ENCODE measurements at places on chromosomes 6 and 20.

- no peak for DNase-seq
Measured at GRCh38 chr6:62904687-62905086, 306.6 kb upstream of the FKBP1C start.

- no peak for DNase-seq
Measured at GRCh38 chr6:34532230-34532629, 23.9 kb downstream of the SPDEF start.

- no peak for DNase-seq
Measured at GRCh38 chr20:22430746-22431168, 153.6 kb downstream of the FOXA2 start.

GRCh38 chr6:96304997-96305396, 216.6 kb upstream of the UFL1 start:
- DNase-seq = no peak

DNA sequence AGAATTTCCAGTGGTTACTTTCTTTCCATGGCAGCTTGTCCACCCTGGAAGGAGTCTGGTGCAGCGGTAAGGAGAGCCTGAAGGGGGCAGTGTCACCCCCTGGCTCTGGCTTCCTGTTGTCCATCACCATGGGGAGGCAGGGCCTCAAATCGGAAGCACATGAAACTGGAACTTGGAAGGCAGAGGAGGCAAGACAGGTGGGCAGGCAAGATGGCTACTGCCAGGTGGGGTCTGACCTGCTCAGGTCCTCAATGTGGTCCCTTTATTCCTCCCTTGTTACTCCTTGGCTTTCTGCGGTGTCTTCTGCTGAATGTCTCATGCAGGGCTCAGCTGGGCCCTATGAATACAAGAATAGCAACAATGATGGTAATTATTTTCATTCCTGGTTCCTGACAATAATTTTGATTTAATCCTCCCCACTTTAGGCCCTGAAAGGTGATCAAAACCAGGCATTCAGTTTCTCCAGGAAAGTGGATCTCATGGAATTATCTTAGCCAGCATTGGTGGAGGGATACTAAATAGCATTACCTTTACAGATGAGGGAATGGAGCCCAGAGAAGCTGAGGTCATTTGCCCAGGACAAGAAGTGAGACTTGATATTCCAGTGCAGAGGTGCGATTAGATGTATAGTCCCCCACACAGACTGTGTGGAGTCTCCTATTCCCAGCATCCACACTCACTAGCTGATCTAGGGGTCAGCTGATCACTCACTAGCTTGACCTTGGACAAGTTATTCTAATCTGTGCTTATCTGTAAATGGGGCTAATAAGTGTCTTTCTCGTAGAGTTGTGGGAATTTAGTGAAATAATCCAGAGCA, 17.6 kb upstream of the SNAI1 start:
- no peak for DNase-seq

DNA sequence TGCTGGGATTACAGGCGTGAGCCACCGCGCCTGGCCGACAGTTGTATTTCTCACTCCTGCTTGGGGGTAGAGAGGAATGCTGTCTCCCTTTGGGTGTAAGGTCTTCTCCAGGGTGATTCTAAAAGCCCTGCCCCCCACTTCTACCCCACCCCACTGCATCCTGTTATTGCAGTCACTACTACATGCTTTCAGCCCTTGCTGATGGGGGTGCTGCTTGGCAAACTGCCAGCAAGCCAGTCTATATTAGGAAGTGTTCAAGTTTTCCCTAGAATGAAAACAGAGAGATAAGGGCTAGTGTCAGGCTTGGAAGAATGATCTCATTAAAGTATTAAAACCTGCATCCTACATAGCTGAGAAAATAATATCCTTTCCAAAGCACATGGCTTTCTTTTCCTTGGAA, 31.3 kb downstream of the TTI1 start:
- DNase-seq = no peak

- DNase-seq = peak; percentile 62
Measured at GRCh38 chr6:56652994-56653393, 10.3 kb upstream of the DST start.

GRCh38 chr6:11978169-11978987, 33.7 kb upstream of the HIVEP1 start:
- DNase-seq = no peak

- DNase-seq = no peak
Measured at GRCh38 chr6:108027056-108027455, 47.5 kb downstream of the OSTM1 start.

- DNase-seq = no peak
Measured at GRCh38 chr6:135192256-135193174, 11.4 kb downstream of the MYB start.

DNA sequence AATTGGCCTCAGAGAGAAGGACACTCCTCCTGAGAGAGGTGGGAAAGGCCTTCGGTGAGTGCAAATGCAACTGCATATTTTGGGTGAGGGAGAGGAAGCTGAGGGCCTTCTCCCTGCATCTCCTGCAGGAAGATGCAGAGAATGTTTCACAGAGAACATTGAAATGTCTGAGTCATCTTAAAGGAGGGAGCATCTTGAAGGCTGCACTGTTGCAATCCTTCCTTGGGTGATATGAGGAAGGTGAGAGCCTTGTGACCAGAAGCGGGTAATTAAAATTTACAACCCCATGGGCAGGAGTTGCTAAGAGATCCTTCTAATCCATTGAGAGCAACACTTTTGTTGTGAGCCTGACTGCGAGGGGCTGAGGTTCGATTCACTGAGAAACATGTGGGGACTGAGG, 375.7 kb upstream of the MARCKS start:
- no peak for DNase-seq

DNA sequence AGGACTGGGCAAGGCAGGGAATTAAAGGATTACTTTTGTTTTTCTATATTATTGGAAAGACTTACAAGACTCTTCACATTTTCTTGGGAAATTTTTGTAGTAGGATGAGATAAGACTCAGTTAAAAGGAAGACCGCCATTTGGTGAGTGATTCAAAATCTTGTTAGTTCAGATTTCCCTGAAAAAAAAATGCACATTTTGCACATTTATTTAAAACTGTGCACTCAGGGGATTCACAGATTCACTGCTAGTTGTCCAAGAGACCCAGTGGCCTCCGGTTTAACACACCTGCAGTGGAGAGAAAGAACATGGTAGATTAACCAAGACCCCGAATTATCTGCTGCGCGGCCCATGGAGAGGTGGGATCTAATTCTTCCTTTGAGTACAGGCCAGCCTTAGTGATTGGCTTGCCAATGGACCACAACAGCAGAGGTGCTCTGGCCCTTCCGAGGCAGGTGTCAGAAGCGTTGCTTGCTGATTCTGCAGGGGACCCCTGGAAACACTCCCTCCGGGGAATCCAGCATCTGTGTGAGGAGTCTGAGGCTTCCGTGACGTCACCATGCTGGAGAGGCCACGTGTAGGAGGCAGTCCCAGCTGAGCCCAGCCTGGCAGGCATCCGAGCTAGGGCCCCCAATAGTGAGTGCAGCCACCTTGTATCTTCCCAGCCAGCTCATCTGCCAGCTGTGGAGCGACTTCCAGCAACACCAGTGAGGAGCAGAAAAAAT, 68.9 kb downstream of the ZNF217 start:
- no peak for DNase-seq

GRCh38 chr6:166561771-166562359, 24.6 kb downstream of the RAMACL start:
- DNase-seq = no peak

DNA sequence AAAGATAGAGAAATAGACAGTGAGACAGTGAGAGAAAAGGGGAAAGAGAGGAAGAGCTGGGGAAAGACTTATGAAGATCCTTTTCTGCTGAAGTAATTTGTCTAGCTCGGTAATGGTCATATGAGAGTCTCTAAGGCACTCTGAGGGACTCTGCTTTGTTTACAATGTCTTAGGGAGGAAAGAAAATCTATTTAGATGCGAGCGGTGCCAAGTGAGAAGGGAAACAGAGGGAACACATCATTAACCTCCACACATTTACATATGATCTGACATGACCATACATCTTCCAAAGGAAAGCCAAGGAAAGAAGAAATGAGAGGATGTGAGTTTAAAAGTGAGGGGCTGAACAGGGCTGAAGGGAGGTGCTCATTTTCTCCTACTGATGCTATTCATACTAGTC, 862.3 kb upstream of the CITED2 start:
- DNase-seq = no peak

DNA sequence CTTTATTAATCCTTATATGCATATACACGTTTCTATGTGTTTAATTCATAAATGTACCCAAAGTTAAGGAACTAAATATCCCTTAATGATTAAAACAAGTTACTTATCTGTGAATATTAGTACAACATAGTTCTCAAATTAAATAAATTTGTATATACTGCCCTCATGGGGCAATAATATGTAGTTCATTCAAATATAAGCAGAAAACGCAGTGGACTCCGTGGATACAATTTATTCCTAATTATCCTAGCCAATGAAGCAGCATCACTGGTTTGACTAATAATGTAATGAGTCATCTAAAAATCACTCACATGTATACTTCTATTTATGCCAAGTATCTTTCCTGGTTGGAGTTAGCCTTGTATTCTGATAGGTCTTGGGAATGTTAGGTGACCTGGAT, 111.6 kb downstream of the TBC1D32 start:
- no peak for DNase-seq

- no peak for DNase-seq
Measured at GRCh38 chr20:3013771-3014170, 29.7 kb upstream of the GNRH2 start.

DNA sequence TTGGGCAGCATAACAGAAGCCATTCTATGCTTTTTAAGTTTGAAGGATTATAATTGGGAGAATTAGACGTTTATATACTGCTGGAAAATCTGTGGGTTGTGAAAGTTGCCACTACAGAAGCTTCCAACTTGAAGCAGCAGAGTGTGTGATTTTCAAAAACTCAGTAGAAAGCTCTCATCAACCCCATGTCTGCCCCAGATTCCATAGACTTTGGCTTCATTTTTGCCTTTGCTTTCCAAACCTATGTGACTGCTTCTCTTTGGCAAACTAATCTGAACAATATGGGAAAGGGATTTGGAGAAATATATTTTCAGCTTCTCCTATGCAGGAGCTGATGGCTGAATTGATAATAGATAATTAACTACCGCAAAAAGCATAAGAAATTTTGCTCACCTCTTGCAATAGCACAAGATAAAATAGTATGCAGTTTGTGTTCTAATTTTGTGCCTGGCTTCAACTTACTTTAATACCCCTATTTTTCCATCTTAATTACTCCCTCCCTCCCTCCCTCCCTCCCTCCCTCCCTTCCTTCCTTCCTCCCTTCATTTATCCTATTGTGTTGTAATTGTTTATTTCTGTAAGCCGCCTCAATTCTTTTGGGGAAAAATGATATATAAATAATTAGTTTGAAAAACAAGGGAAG, 214.1 kb upstream of the HS3ST5 start:
- DNase-seq = no peak

DNA sequence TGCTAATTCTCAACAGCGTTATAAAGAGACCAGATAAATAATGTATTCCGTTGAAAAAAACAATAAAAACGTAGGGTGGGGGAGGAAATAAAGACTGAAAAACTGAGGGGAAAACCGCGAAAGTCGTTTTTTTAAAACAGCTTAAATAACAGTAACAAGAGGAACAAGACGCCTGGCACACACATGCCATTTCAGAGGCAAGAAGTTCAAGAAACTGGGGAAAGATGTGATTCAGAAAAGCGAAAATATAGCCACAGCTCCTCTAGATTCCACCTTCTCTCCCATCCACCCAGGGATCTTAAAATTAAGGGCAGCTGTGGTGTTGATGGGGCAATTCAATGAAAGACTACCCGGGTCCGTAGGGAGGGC, 1.3 kb downstream of the EPB41L2 start:
- DNase-seq = no peak

- DNase-seq = no peak
Measured at GRCh38 chr6:121437851-121438651, 2.6 kb downstream of the GJA1 start.

DNA sequence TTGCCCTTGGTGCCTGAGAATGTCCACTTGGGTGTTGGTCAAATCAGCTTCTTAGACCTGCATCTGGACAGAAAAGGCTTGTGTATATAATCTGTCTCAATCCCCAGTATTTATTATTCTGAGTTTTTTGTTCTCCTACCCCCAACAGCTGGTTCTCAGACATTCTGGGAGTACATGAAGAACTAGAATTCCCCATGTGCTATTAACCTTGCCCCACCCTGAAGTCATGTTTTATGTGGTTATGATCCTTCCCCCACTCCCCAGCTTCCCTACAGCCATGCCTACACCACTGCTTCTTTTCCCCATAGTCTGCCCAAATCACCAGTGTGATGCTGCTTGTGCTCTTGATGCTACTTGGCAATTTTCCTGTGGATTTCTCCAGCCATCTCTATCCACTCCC, 157.0 kb downstream of the ADAT2 start:
- DNase-seq = no peak

- DNase-seq = peak; percentile 91
Measured at GRCh38 chr20:46139908-46140482, 21.9 kb downstream of the CD40 start.

DNA sequence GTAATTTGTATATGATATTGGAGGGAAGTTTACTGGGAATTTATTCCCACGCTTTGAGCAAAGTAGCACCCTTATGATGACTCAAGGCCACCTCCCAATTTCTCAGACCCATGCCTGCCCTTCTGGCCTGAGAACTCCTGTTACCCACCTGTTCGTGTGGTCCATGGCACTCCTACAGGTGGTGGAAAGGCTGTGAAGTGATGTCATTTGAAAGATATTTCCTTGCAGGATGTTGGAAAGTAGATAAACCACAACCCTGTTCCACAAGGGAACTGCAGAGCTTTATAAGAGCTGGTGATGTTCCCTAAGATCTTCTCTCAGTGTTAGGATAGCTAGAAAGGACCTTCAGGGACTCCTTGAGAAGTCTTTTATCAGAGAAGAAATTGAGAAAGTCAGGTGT, 70.5 kb downstream of the ADGRG6 start:
- no peak for DNase-seq

- no peak for DNase-seq
Measured at GRCh38 chr6:167079853-167080297, 43.0 kb upstream of the CCR6 start.

DNA sequence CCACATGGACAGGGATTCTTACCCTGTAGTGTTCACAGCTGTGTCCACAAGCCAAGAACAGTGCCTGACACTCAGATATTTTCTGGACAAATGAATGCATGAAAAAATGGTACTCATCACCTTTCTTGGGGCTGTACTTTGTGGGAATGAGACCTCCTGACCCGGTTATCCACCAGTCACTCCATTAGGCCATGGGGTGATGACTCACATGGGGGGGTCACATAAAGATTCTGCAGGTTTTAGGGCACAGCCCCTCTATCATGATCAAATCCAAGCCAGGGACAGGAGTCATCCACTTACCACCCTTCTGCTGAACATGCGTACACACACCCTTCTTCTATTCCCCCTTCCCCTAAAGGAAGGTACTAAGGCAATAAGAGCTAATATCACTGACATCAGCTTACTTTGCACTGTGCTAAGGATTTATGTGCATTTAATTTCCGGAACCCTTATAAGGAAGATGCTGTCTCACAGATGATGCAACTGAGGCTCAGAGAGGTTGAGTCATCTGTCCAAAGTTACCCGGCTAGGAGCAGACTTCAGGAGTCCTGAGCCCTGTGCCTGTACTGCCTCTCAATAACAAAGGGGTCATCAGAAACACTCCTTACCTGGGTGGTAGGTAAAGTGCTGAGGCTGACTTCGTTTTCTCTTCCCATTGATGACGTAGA, 107.8 kb downstream of the NFATC2 start:
- no peak for DNase-seq
